Vagina (tissue), 2 donors: ENCODE measurements at places on chromosomes 5 and 9.

DNA sequence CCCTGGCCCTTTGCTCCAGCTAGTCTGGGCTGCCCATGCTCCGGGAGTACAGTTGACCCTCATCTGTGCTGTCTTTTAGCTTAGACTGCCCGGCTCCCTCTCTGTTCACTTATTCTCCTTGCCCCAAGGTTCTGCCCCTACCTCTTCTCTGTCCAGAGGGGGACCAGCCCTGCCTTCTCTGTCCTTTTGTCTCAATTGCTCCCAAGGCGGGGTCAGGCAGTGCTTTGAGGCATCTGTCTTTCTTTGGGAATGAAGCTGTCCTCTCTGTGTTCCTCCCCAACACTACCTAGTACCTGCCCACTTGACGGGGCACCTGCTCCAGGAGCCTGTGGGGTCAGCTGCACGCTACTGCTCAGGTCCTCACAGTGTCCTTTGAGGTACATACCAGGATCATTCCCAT, 59.3 kb downstream of the PSD2 start:
- DNase-seq, result no peak

- DNase-seq, result no peak
Observed at GRCh38 chr5:16901021-16901644, 35.0 kb downstream of the MYO10 start.

DNA sequence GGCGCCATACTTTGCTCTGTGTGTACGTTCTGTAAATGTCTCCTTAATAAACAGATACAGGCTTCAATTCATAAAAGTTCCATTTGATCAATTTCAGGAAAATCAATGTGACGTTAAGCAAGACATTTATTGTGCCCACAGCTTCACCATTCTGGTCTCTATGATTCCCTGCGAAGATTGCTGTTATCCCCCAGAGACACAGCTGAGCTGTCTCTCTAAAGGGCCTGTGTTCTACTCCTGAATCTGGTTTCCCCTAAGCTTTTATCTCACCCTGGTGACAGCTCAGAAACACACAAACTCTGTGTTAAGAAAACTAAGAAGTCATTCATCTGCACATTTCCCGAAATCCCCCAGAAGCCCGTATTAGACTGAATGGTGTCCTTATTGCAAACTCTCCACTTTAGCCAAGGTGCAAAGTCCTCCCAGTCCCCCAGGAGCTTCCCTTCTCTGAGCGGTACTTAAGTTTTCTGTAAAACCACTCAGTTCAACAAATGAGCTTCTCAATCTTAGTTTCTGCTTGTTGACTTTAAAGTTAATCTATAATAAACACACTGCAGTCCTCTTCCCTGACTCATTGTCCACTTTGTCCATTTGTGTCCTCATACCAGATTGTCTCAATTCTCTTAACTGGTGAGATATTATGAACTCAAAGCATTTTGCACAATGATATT, 1.4 kb upstream of the C5orf15 start:
- DNase-seq, result no peak

DNA sequence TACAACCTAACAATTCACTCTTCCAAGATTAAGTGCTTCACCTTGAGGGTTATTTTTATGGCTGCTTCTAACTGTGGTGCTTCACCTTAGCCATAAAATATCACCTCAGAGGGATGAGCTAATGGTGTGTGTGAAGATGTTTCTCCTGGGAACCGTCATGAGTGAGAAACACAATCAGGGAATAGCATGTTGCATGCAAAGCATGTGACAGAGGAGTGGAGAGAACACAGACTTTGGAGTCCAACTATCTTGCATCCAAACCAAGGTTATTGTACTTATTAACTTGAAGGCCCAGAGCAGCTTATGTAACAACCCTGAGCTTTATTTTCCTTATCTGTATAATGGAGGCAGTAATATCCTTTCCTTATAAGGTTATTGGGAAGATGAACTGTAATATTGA, 1089.0 kb upstream of the DMAC1 start:
- DNase-seq, result no peak

DNA sequence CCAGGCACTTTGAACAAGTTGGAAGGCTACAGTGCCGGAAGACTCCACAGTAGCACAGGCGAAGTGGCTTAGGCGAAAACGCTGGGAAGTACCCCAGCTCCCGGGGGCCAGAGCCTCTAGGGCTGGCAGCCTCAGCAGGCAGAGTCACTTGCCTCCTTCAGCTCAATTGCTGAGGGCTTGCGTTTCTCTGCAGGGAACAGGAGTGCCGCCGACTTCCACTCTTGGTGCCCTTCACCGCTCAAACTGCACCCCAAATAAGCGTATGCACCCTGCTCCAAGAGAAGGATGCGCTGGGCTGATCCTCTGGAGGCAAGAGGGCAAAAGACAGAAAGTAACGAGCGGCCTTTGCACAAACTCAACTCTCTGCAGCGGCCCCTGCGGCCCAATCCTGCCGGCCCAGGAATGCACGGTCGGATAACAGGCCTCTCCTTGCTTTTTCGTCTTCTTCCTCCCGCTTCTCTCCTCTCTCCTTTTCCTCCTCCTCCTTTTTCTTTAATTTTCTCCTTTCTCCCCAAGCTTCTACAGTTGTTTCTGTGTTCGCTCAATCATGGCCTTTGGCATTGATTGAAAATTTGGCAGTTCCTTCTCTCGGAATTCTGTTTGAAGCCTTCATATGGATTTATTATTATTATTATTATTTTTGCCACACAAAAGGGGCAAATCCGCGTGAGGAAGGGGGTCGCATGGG, 1.1 kb upstream of the S1PR3 start:
- no peak for DNase-seq

GRCh38 chr9:108863891-108864290, 1.8 kb downstream of the ACTL7A start:
- DNase-seq, result no peak

GRCh38 chr5:7849681-7850394, 1.1 kb downstream of the CFAP90 start:
- no peak for DNase-seq

DNA sequence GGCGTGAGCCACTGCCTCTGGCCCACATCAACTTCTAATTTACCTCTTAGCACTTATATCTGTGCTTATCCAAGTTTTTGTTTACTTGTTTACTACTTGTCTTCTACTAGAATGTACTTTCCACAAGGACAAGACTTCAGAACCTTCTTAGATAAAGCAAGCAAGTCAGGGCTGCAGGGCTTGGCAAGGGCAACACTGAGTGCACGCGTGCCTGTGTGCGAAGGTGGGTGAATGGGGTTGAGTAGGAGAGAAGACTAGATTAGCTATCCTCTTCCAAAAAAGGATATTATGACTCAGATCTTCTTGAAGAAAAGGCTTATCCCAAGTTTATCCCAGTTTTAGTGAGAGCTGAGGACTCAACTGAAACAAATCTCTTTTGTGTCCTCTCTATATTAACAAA, 19.3 kb downstream of the AK3 start:
- no peak for DNase-seq

DNA sequence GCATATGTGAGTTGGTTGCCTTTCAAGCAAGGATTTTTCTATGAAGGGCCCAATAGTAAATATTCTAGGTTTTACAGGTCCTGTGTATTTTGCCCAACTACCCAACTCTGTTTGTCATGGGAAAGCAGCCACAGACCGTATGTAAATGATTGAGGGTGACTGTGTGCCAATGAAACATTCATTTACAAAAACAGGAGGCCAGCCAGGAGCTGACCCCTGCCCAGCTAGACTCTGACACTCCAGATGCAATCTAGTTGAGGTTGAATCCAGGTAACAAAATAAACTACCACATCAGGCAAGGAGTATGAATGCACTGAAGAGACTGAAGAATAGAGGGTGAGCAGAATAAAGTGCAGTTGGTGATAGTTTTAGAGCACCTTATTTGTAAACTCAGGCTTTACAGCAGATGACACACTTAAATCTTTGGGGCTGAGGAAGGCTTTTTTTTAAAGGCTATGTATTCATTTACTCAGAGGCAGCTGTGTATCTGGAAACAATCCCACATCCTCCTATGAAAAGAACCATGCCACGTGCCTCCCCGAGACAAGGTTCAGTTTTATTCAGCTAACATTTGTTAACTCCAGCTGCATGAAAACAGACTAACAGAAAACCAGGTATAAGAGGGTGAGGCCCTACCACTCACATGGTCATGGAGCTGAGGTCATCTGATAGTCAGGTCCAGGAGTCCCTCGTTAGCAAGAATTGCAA, 60.7 kb downstream of the SLC1A1 start:
- DNase-seq, result no peak

DNA sequence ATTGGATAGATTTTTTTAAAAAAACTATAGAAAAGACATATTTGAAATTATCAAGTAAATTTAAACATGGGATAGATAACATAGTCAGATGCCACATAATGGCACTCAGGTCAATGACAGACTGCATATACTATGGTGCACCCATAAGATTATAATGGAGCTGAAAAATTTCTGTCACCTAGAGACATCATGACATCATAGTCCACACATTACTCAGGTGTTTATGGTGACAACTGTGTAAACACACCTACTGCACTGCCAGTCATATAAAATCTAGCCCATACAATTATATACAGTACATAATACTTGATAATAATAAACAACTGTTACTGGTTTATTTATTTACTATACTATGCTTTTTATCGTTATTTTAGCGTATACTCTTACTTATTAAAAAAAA, 58.6 kb downstream of the CPLANE1 start:
- DNase-seq, result no peak

DNA sequence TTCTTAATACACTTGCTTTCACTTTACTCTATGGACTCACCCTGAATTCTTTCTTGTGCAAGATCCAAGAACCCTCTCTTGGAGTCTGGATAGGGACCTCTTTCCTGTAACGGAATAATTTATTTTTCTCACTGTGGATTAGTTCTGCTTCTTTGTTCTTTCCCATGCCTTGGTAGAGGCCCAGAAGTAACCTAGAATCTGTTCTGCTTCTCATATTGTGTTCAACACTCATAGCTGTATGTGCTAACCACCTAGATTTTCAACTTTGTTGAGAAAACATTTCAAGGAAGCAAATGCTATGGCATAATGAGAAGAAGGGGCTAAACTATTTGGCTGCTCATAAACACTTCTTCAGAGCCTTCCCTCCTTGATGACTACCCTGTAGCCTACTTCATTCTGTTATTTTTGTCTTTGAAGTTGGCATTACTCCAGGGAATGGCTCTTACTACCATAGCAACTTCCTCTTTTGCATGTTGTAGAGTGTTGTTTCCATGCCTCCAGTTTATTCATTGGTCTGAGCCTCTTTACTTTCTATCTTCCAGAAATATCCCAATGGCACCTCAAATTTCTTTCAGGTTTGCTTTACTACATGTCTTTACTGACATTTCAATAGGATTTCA, 74.3 kb downstream of the KIAA0825 start:
- no peak for DNase-seq

GRCh38 chr5:148833122-148833521, 6.7 kb downstream of the ADRB2 start:
- DNase-seq, result no peak

- no peak for DNase-seq
Observed at GRCh38 chr5:34891981-34892380, 23.3 kb downstream of the RAD1 start.

DNA sequence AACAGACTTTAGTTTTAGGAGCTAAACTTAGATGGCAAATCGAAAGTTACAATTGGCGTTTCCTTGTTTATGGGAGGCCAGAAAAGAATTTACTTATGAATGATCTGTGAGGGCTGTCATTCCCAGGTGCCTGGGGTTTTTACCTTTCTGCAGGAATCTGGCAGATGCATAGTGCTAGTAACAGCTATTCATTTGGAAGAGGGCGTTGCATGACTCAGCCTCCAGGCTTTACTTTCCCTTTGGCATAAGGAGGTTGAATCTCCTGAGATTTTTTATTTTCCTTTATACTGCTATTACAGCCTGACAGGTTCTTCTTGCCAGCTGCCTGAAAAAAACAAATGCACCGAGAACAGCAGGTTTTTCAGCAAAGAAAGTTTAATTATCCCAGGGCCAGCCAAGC, 30.0 kb downstream of the CARD6 start:
- DNase-seq, result peak; percentile 4

DNA sequence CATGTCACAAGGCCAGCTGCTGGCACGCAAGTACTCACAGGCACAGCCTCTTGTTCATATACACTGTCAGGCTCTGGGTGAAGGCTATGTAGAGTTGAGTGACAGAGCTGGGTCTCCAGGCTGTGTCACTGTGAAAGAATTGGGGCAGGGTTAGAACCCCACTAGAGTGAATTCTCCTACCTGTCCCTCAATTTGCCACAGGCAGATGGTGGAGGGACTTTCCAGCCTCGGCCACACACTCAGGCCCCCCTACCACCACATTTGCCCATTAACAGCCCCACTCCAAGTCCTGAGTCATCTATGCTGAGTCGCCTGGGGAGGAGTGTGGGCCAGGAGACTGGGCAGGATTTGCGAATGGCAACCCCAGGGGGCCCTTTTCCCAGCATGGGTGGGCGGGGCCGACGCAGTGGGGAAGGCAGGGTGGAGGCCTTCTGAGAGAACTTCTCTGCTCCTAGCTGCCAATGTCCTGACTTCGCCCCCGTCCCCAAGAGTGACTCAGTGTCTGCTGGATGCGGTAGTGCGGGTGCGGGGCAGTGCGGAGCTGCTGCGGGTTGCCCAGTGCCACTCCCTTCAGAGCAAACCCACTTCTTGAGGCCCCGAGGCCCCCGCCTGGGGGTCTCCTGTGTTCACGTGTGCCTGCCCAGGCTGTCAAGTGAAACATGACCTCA, 50.3 kb upstream of the PSD2 start:
- no peak for DNase-seq

GRCh38 chr9:2153630-2154217, 138.6 kb downstream of the SMARCA2 start:
- no peak for DNase-seq

DNA sequence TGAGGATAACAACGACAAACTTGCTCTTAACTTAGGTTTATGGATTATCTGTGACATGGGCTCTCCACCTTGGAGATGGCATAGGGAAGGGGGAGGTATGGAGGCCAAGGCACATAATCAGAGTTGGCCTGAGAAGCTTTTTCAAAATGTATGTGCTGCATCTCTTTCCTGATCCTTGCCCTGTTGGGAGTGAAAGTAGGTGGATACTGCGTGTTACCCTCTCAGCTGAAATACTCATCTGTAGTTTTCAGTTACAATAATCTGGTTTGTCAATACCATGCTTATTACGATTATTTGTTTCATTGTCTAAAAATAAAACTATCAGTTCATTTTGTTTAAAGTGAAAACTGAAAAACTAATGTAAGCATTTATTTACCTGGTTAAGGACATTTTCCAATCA, 86.7 kb downstream of the SLC44A1 start:
- DNase-seq, result no peak

GRCh38 chr9:93895535-93895934, 59.6 kb downstream of the BARX1 start:
- DNase-seq, result no peak

GRCh38 chr9:21656776-21657674, 145.4 kb upstream of the MTAP start:
- DNase-seq, result no peak

GRCh38 chr5:178192244-178192643, 5.1 kb upstream of the GMCL2 start:
- no peak for DNase-seq

DNA sequence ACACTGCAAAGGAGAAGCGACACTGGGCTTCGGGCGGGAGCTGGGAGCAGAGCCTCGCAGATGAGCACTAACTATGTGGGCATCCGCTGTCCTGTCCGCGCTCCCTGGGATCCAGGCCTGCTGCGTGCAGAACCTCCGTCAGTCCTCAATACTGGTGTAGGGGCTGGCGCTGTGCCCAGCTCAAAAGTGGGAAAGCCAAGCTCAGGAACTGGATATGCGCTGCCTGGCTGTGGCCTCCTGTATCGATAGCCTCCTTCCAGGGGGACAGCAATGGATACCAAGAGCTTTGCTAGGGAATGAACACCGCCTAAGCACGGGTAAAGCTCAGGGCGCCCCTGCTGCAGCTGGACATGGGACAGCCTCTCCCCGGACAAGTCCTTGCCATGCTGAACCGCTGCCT, 270.4 kb downstream of the NSG2 start:
- DNase-seq, result no peak
